ENCODE measurements at places on chromosomes 5 and 9.

GRCh38 chr5:113703266-113703665 is 189.8 kb downstream of the YTHDC2 start:
- DNase-seq: no peak

- no peak for DNase-seq
Measured at GRCh38 chr9:137280474-137281344, 3.2 kb downstream of the TOR4A start.

- no peak for DNase-seq
Measured at GRCh38 chr9:89879276-89879675, 274.5 kb downstream of the GADD45G start.

- no peak for DNase-seq
Measured at GRCh38 chr9:130172161-130172857, at the start of gene NCS1. NCS1 (plus strand) TSS chr9:130172404; CDS start chr9:130172664, 260 bp downstream.
